RKO (cell line): ENCODE measurements at places on chromosomes 5 and 9.

DNA sequence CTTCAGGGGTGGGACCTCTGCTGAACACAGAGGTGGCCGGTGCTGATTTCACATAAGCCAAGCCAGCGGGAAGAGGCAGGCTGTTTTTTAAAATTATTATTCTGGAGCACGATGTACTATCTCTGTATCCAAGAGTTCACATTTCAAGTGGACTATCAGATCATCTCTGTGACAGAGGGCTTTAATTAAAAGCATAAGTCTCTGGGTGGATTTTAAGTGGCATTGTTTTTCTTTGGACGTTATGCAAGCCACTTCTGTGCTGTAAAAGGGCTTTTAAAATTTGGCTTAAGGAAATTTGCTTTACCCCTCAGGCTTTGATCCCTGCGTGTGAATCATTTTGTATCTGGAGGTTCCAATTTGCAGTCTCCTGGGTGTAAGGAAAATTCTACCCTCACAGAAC, 124.7 kb downstream of the PALM2AKAP2 start:
- no peak for DNase-seq

GRCh38 chr5:1465966-1466471, 20.8 kb upstream of the SLC6A3 start:
- no peak for DNase-seq

DNA sequence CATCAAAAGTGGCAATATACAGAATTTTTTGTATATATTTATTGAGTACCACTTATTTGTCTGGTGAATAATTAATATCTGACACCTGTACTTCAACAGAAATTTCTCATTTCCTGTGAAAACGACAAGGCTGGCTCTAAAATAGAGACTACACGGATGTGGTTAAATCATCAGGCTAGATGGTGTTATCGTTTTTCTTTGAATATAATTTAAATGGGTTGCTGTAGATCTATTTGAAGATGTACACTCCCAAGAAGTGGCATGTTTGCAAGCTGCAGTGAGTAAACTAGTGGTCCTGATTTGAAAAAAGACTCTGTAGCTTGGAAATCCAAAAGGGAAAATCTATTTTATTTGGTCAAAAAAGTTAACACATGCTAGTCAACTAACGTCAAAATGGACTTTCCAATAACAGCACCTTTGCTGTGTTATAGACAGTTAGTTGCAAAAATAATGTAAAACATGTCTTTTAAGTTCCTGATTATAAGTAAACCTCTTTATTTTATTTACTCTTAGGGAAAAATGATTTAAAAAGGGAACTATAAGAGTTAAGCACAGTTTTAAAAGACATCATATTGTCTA, 13.8 kb downstream of the ST8SIA4 start:
- no peak for DNase-seq

DNA sequence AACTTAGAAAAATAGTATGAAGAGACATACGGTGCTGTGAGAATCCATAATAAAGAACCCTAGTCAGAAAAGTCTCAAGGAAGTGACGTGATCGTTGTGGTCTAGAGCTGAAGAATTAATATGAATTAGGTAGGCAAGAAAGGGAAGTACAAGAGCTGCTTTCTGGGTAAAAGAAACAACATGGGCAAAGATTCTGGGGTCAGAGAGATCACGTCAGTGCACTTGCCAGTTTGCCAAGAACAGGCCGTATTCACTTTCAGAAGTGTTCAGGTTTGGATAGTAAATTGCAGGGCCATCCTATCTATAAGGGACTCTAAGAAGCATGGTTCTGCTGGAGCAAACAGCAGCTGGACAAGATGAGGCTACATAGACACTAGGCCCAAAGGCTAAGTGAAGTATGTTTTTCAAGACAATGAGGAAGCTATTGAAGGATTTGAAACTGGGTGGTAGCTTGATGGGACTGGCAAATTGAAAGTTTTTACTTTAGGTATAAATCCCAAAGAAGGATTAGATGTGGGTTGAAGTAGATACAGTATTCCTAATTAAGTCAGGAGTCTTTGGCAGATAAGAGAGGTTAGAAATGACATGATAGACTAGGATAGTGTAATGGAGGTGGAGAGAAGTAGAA, 4.8 kb upstream of the CHD1 start:
- DNase-seq = no peak

DNA sequence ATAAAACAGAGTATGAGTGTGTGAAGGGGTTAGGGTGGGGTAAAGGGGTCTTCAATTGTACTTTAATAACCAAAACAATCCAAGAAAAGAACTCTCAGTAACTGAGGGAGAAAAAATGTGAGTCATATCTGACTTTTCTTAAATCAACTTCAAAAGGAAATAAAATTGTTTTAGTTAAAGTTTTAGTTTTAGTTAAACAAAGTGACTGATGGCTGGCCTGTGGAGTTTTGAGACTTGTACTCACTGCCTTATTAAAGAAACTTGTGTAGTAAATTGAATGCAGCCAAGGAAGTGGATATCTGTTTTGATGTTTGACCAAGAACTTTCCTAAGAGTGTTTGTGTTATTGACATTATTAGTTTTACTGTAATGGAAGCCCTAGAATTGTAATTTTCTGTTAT, 2032.6 kb downstream of the MAT2B start:
- no peak for DNase-seq

GRCh38 chr9:14340994-14341393, 27.1 kb upstream of the NFIB start:
- no peak for DNase-seq

DNA sequence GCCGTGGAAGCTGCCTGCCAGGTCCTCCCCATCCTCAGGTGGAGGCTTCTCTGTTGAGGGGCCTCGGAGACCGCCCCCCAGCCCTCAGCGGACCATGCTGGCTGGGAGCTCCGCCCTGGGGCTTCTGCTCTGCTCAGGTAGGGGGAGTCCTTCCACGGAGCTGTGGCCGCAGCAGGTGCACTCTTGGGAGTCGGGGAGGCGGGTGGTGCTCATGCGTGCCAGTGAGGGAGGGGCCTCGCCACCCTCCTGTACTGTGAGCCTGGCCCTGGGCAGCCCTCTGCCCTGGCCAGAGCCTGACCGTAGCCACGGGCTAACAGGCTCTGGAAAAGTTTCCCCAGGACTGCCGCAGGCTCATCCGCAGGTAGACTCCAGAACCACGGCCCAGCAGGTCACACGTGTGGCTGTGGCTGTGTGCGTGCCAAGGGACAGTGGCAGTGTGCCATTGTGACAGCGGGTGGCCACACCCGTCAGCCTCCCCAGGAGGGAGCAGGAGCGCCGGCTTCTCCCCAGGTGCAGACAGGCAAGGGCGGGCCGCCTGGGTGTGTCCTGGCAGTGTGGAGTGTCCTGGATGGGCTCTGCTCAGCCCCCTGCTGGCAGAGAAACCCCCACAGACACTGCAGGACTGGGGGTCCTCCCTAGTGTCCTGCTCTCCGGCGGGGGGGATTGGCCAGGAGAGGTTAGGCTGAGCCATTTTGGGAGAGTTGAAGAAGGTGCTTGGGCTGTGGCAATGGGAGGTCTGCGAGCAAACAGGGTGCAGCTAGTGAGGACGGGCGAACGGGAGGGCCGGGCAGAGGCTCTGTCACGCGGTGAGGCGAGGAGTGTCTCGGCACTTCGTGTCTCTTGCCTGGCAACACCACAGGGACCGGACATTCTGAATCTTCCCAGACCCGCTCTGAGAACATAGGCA, 29.5 kb downstream of the TPPP start:
- DNase-seq = no peak

DNA sequence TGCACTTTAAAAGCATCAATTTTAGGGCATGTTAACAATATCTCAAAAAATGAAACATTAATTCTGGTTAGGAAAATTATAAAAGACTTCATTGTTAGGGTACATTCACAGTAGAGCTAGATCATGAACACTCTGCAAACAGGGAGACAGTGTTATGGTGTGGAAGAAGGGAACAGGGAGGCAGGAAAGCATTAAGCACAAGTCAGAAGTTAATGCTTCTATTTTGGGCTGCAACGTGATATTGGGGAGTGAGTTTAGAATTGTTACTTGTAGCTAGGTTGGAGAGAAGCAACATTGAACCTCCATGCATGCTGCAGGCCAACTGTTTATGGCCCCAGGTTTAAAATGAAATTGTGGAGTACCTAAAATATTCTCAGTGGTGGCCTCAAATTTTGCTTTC, 278.1 kb upstream of the NMUR2 start:
- no peak for DNase-seq
